Activated CD4-positive, alpha-beta memory T cell treated with anti-CD3 and anti-CD28 coated beads for 36 hours (primary cell): ENCODE measurements at places on chromosomes 7 and 10. TPM values are rescaled to one million over a fixed set of nuclear protein-coding genes. Genes with fewer than 3 reads are reported as not detected.

Gene AASS
- total RNA-seq, result 2.3 TPM

Gene PNLIPRP2
- total RNA-seq, result not detected

Gene ANKRD1
- total RNA-seq, result not detected

Gene UPK3BL2
- total RNA-seq, result 5.8 TPM

Gene PLAC9
- total RNA-seq, result not detected

Gene CLDN3
- total RNA-seq, result not detected

Gene EMX2
- total RNA-seq, result not detected

Gene MYH16
- not detected for total RNA-seq

Gene FFAR4
- total RNA-seq, result not detected

Gene NAT16
- not detected for total RNA-seq

Gene CCDC172
- not detected for total RNA-seq

Gene LEP
- total RNA-seq, result not detected

Gene JCAD
- not detected for total RNA-seq

Gene EGR2
- total RNA-seq, result 66.9 TPM
